Osteocyte (in vitro differentiated cells): ENCODE measurements at places on chromosomes 16 and 17. TPM values are rescaled to one million over a fixed set of nuclear protein-coding genes. Genes with fewer than 3 reads are reported as not detected.

- DNase-seq, result no peak
Observed at GRCh38 chr17:49748791-49749190, 15.1 kb downstream of the FAM117A start.

DNA sequence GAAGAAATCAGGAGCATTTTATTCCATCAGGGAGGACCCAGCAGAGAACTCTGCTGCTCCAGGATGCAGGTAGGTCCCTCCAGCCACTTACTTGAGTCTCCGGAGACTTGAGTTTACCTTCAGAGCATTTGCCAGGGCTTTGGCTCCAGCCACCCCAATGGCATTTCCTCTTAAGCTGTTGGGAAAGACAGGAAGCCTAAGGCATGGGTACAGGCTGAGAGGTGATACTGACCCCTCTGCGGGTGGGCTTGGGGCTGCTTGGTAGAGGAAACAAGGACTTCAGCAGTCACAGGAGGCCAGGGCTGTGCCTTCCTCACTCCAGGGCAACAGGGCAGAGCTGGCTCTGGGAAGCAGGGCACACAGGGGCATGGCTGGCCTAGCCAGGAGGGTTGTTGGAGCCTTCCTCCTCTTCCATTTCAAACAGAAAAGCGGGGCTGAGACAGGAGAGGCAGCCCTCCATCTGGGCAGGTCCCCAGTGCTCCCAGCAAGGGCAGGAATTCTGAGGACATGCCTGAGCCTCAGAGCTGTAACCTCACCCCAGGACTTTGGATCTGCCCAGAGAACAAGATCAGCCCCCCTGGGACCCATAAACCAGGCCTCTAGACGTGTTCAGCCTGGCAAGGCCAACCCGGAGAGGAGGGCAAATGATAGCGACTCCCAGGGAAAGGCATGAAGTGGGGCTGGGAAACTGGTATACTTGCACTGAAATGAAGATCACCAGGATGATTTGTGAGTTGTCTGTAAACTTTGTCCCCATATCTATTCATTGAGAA, 34.4 kb downstream of the NLRC3 start:
- DNase-seq, result no peak

- DNase-seq, result peak; percentile 87
Observed at GRCh38 chr16:381012-381788, 578 bp downstream of the PGAP6 start.

DNA sequence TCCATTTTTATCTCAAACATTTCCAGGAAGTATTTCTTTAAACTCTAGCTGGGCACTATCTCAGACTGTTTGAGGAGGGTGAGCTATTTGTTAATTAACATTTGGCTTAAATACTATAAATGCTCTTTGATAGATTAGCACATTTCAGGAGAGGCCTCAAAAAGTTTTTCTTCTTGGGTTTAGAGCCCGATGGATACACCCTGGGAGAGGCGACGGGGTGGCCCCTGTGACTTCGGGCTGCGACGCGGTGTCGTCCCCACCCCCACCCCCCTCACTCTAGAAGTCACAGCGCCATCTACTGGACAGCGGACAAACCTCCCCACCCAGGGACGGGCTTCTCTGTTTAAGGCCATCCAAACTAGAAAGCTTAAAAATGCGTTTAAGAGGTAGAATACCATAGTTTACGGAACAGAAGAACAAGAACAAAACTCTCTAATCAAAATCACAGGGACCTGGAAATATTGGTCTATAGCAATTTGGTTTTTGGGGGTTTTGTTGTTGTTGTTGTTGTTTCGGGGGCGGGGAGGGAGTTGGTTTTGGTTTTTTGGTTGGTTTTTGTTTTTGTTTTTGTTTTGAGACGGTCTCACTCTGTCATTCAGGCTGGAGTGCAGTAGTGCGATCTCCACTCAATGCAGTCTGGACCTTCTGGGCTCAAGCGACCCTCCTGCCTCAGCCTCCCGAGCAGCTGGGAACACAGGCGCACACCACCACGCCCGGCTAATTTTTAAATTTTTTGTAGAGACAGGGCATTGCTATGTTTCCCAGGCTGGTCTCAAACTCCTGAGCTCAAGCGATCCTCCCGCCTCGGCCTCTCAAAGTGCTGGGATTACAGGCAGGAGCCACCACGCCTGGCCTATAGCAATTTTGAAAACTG, 254.4 kb downstream of the C16orf95 start:
- peak; percentile 91 for DNase-seq

DNA sequence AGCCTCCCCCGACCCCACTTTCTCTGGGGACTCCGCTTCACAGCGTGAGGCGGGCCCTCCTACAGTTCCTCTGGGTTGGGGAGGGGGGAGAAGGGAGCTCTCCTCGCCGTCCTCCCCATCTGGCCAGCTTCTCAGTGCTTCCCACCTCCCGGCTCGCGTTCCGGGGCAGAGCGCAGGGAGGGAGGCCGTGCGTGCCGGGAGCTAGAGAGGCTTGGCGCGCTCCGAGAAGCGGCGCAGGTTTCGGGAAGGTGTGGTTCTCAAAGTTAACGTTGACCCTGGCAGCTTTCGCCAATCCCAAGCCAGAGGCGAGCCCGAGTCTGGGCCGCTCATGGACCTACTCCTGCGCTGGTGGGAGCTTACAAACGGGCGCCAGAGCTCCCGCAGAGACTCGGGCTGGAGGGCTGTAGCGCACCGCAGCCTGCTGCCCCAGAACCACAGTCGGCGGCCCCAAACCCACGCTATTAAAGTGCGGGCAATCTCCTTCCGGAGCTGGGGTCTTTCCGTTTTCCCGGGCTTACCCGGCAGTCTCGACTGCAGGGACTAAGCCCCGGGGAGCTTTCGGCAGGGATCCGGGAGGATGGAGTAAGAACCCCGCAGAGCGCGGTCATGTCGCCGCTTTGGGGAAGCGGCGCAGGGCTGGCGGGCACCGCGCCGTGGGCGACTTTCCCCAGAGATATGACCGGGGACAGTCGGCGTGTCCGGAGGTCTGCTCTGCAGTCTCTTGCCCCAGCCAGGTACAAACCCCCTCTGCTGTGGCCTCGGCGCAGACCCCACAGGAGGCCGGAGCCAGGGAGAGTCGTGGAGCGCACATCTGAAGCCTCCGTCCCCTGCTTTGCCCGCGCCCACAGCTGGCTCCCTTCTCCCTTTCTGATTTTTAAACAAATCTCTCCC, 787 bp downstream of the CDH11 start:
- DNase-seq, result peak; percentile 84

DNA sequence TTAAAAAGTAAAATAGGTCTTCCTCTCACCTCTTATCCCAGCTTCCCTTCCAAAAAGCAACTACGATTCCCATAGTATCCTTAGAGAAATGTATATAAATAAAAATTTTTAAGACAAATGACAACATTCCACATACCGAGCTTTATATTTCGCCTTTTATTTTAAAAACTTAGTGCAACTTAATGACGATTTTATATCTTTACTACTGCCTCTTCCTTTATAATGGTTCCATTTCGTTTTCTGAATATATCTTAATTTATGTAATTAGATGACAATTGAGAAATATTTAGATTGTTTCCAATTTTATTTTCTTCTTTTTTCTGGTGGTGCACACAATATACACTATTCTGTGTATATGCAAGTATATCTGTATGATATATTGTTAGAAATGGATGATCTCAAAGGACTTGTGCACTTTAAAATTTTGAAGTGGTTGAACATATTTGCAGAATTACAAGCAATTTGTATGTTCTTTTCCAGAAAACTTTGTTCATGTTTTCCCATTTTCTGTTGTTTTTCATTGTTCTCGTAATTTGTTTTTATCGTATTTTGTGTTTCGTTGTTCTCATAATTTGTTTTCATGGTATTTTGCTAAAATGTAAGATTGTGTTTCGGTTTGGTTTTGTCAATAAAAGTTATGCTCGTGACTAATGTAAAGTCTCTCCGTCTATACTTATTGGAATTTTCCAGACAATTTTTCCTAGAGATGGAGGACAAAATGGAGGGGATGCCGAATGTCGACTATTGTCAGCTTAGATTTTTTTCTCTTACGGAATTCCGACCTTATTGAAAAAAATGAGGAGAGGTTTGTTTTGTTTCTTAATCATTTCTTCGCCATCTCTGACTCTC, 20.4 kb upstream of the HOXB13 start:
- no peak for DNase-seq

GRCh38 chr16:82542714-82543113, 84.1 kb upstream of the CDH13 start:
- no peak for DNase-seq

The CFAP119 gene
- total RNA-seq, result 5.0 and 9.7 TPM in 2 replicates

The HEATR9 gene
- not detected in 2 replicates for total RNA-seq

The PPM1D gene
- 21.1 and 22.1 TPM in 2 replicates for total RNA-seq

The RBFOX1 gene
- total RNA-seq, result not detected in 2 replicates

DNA sequence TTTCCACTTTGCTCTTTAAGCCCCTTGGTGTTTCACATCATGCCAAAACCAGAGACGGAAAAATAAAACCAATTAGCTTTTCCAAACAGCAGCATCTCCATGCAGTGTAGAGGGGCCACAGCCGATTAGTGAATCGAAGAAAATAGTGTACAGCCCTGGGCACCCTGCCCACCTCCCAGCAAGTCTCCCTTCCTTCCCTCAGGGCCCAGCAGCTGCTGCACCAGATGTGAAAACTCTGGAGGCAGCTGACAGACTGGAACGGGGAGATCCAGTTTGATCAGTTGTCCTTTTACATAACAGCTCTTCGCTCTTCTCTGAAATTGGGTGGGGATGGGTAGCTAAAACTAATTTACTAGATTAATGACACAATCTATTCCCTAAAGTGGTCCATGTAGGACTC, 19.3 kb downstream of the TMEM11 start:
- no peak for DNase-seq

The AMDHD2 gene
- total RNA-seq, result 52.5 and 56.6 TPM in 2 replicates

The TNFRSF17 gene
- not detected in 2 replicates for total RNA-seq

GRCh38 chr16:86448306-86448890, 61.9 kb upstream of the FOXF1 start:
- DNase-seq, result no peak

The MYCBPAP gene
- total RNA-seq, result 0.46 and 0.81 TPM in 2 replicates

- no peak for DNase-seq
Observed at GRCh38 chr16:87274794-87275193, 42.4 kb downstream of the C16orf95 start.

The CLEC10A gene
- total RNA-seq, result not detected in 2 replicates

The RUNDC1 gene
- total RNA-seq, result 11.7 and 12.5 TPM in 2 replicates

DNA sequence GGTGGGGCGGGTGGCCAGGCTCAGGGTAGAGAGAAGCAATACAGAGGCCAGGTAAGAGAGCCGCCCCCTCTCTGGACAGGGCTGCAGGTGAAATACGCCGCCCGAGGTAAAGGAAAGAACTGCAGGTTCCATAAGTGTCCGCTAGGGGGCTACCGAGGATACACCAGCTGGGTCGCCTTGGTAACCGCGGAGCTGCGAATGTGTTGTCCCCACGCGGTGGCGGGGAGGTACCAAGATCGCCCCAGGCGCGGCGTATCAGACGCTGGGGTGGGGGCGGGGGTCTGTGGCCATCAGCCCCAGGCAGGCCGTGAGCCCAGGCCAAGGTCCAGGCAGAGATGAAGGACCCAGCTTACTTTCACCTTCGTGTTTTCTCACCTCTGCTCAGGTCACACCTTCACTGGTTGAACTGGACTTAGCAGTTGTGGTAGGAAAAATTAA, 18.4 kb upstream of the ZFP90 start:
- peak; percentile 95 for DNase-seq

GRCh38 chr17:78882540-78883088, 20.4 kb downstream of the CEP295NL start:
- DNase-seq, result no peak

The MLYCD gene
- total RNA-seq, result 5.2 and 5.3 TPM in 2 replicates

The ITGAX gene
- total RNA-seq, result not detected in 2 replicates

DNA sequence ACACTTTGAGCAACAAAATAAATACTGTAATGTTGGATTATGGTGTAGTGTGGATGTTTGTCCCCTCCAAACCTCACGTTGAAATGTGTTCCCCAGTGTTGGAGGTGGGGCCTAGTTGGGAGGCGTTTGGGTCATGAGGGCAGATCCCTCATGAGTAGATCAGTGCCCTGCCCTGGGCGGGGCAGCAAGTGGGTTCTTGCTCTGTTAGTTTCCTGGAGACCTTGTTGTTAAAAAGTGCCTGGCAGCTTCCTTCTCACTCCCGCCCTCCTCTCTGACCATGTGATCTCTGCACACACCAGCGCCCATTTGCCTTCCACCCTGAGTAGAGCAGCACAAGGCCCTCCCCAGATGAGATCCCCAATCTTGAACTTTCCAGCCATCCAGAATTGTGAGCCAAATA, 67.7 kb downstream of the MPRIP start:
- DNase-seq, result no peak

DNA sequence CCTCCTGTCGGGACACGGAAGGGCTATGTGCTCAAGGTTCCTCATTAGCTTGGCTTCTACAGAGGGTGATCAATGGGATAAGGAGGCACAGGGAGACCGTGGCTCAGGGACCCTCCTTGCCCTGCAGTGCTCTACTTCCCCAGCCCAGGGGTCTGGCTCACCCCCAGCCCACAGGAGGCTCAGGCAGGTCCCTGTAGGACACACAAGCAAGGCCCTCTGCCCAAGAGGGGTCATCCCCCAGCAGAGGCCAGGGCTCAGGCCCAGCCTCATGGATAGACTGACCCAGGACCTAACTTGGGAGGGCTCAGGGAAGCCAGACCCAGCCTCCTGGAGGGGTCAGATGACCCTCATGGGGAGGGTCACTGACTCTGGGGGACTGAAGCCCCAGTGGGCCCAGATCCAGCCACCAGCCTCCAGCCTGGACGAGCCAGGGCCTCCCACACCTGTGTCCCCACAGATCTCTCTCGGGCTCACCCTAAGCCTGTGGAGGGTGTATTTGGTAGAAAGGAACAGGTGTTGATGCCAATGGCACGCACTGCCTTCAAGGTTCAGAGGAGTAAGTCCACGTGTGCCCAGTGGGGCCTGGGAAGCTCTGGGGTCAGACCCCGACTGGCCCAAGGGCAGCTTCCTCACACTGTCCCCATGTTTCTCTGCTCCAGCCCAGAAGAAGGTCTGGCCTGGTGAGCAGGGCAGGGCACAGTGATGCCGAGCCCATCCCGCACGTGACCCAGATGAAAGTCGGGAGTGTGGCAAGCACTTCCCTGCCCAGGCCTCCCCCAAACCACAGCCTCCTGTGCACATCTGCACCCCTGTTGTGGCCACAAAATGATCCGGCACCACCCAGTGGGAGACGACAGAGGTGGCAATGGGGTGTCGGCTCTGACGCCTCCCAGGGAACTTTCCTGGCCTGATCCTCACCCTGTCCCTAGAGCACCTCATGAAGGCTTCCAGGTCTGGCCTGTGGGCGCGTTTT, 10.9 kb upstream of the KRTAP17-1 start:
- peak; percentile 66 for DNase-seq

- no peak for DNase-seq
Observed at GRCh38 chr17:7560172-7561027, 1.3 kb upstream of the SENP3 start.

The ABI3 gene
- total RNA-seq, result 0.19 TPM in 1 of 2 replicates, not detected in the other

GRCh38 chr17:74361230-74362068, at the start of gene BTBD17:
Gene BTBD17, minus strand, starts transcription at chr17:74361868. Its CDS starts 49 bp downstream, at chr17:74361819.
- DNase-seq, result no peak

GRCh38 chr16:17213025-17213424, 257.7 kb downstream of the XYLT1 start:
- DNase-seq, result no peak

The KRTAP3-2 gene
- total RNA-seq, result not detected in 2 replicates

GRCh38 chr17:42248351-42249179, 27.6 kb downstream of the STAT5B start:
- no peak for DNase-seq
